ENCODE measurements at places on chromosomes 7 and 10.

GRCh38 chr7:114930829-114931655 is 9.1 kb downstream of the MDFIC start:
- no peak for DNase-seq

GRCh38 chr7:125572414-125572813 is 642.8 kb upstream of the POT1 start:
- DNase-seq, result no peak

DNA sequence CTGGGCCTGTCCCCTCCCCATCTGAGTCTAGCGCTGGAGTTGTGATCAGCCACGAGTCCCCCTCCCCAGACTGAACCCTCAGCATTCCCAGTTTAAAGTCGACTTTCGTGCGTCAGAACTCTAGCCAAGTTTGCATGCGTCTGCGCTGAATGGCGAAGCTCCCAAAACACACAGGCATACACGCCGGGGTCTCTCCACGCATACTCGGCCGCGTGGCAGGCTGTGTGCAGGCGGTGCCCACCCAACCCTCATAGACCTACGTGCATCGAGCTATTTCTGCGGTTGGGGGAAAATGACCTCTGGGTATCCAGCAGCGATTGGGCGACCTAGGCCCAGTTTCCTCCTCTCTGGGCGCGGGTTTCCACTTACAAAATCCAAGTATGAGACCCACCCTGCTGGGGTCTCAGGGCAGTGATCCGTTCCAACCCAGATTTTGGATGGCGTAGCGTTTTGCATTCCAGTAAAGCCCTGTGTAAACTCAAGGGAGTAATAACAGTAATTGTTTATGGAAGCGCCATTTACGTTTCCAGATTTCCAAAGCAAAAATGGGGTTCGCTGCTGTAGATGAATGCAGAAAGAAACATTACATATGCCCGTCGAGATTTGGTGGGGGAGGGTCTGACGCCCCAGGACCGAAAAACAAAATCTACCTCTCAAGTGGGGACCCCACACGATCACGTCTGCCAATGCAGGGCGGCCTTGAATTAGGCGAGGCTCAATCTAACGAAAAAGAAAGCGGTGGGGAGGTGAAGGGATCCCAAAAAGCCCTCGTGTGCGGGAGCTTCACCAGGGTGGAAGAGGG is 2.0 kb upstream of the HMX3 start:
- DNase-seq, result no peak

DNA sequence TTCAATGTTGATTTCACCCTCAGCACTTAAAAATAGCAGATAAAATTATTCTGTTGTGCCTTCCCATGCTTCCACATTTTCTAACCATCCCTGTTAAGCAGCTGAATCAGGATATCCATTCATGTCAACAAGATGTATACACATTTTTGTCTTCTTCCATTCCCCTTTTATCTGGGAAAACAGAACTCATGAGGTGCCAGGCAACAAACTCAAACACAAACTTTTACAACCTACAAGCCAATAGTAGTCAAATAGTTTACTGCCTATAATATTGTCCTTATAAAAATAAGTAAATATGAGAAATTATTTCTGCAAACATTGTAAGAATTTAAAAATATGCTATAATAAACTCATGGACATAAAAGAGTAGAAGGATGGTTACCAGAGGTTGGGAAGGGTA is 1569.8 kb downstream of the REEP3 start:
- no peak for DNase-seq

DNA sequence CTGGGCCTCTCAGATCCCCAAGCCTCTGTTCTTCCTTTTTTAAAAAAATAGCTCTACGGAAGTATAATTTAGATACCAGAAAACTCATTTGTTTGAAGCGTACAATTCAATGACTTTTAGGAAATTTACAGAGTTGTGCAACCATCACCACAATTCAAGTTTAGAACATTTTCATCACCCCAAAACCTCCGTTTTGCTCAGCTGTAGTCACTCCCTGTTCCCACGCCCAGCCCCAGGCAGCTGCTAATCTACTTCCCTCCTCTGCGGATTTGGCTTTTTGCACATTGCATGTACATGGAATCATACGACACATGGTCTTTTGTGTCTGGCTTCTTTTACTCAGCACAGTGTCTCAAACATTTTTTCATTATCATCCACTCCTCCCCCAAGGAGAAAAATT is 229.2 kb downstream of the TCF7L2 start:
- peak; percentile 71 for DNase-seq
